ENCODE measurements at places on chromosomes 2 and 18.

DNA sequence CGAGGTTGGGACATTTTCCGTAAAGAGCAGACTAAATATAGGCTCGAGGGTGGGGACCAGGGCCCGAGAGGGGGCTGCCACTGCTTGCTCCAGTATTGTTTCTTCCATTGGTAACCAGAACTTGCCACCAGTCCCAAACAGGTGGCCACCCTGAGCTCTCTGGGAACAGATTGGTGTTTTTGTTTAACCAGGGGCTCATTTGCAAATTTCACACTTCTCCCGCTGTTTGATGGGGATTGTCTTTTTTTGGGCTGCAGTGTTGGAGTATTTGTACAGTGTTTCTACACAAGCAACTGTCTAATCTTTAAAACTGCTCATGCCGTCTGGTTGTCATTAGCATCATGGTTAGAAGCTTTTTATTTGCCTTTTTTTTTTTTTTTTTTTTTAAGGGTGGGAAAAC lies 8.5 kb downstream of the AGAP1 start:
- DNase-seq = no peak

DNA sequence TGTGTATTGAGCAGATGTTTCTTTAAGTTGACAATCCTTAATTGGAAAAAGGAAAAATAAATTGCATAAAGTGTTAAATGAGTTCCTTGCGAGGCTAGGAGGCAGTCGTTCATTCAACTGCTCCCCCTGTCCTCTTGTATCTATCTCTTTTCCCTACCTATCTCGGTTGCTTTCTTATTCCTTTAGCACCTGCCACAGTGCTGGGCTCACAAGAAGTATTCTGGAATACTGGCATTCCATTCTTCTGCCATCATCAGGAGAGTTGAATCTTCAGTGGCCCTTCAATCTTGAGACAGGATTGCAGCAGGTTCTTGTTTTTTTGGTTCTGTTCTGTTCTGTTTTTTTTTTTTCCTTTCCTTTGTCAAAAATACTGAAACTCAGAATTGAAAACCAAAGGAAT lies 143.1 kb upstream of the AQP4 start:
- no peak for DNase-seq

GRCh38 chr2:106030287-106031268 lies 163.5 kb downstream of the UXS1 start:
- no peak for DNase-seq

- no peak for DNase-seq
Observed at GRCh38 chr2:239826376-239826775, 198.8 kb downstream of the NDUFA10 start.

GRCh38 chr18:23703057-23703986 lies 14.1 kb downstream of the LAMA3 start:
- peak; percentile 36 for DNase-seq

DNA sequence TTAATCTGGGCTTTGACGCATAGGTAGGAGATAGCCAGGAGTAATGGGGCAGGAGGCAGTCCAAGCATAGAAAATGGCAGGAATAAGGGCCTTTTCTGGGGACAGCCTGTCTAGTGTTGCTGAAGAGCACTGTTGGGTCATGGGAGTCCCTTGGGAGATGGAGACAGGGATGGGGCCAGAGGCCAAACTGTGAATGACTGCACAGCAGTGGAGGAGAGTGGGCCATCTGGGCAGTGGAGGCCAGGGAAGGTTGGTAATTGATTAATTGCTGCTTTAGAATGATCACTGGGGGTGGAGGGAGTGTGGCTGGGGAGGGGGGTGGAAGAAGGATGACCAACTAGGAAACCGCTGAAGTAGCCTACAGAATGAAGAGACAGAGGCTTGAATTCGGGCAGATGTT lies 28.6 kb upstream of the CREG2 start:
- no peak for DNase-seq

GRCh38 chr2:157500334-157500733 lies 56.4 kb upstream of the CYTIP start:
- DNase-seq = no peak

GRCh38 chr2:96146153-96146880 lies 1.1 kb upstream of the DUSP2 start:
- no peak for DNase-seq

DNA sequence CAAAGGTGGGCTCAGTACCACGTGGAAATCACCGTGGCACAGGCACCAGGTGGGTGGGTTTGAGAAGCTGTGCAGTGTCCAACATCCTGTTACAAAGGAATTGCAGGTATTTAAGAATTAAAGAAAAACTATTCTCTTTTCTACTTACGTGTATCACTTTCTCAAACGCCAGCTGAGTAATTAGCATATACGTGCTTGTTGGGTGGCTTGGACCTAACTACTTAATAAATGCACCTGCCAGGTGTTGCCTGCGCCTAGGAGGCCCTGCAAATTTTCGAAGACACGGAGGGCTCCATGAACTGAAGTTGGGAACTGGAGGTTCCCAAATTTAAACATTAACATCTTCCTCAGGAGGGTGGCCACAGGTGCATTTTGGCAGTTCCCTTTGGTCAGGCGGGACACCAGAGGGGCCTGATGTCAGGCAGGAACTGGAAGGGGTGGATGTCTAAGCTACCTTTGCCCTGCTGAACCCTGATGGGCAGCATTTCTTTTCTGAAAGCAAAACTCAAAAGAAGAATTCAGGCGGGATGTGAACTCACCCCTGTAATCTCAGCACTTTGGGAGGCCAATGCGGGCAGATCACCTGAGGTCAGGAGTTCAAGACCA lies 84.8 kb downstream of the HS6ST1 start:
- DNase-seq = no peak

DNA sequence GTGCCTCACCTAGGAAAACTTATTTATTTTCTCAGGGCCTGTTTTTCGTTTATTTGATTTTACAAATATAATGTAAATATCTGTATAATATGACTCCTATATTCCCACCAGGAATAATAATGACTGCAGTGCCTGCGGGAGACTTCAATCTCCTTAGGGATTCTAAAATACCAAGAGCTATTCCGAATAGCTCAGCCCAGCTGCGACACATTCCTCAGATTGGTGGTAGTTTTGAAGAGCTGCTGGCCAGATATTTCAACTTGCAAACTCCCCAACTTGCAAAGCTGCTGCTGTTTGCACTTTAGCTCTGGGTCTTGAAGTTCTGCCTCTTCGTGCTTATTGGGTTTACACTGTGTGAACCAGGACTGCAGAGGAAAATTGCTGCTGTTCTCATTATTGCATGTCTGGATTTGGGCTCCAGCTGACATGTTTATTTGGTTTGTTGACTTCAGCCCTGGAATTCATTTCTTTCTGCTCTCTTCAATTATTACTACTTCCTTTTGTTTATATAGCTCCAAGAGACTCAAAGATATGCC lies 480.2 kb upstream of the CHST9 start:
- DNase-seq = no peak

GRCh38 chr2:207265869-207266268 lies 100.1 kb upstream of the KLF7 start:
- DNase-seq = no peak

DNA sequence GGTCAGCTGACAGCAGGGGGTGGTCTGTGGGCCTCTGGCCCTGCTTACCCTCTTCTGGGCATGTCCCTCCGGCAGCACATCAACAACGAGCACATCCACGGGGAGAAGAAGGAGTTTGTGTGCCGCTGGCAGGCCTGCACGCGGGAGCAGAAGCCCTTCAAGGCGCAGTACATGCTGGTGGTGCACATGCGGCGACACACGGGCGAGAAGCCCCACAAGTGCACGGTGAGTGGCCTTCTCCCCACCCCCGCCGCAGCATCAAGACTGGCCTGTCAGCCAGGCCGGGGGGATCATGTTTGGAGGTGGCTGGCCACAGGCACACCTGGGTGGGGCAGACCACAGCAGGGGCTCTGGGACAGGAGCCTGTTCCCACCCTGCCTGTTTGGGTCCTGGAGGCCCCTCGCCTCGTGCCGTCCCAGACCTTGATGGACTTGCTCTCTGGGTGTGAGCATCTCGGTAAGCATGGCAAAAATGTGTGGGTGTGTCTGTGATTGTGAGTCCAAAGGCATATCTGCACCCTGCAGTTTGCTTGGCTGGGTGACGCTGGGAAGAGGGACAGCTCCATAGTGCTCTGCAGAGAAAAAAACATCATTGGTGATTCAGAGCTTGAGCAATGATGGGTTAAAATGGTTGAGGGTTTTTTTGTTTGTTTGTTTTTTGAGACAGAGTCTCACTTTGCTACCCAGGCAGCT lies 242.8 kb downstream of the GLI2 start:
- DNase-seq = no peak

GRCh38 chr18:62586151-62586774 lies 63.4 kb downstream of the ZCCHC2 start:
- peak; percentile 84 for DNase-seq

- peak; percentile 21 for DNase-seq
Observed at GRCh38 chr2:157751462-157752058, 122.9 kb upstream of the ACVR1C start.

- DNase-seq = no peak
Observed at GRCh38 chr2:157488877-157489276, 45.0 kb upstream of the CYTIP start.

DNA sequence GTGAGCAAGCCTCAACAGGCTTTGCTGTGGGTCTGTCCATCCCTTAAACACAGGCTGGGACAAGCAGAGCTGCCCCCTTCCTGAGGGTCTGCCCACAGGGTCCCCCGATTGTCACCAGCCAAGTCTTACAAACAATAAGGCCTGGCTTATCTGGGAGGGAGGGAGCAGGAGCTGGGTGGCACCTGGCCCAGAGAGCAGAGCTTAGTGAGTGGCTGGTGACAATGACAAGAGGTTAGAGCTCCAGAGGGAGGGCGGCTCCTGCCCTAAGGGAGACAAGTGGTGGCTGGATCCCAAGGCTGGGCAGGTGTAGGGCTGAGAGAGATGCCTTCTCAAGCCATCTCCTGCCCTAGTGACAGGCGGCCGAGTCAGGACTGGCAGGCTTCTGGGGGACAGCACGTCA lies 125.5 kb downstream of the KLHL29 start:
- DNase-seq = no peak

- DNase-seq = no peak
Observed at GRCh38 chr2:157662401-157662800, 33.7 kb upstream of the ACVR1C start.

DNA sequence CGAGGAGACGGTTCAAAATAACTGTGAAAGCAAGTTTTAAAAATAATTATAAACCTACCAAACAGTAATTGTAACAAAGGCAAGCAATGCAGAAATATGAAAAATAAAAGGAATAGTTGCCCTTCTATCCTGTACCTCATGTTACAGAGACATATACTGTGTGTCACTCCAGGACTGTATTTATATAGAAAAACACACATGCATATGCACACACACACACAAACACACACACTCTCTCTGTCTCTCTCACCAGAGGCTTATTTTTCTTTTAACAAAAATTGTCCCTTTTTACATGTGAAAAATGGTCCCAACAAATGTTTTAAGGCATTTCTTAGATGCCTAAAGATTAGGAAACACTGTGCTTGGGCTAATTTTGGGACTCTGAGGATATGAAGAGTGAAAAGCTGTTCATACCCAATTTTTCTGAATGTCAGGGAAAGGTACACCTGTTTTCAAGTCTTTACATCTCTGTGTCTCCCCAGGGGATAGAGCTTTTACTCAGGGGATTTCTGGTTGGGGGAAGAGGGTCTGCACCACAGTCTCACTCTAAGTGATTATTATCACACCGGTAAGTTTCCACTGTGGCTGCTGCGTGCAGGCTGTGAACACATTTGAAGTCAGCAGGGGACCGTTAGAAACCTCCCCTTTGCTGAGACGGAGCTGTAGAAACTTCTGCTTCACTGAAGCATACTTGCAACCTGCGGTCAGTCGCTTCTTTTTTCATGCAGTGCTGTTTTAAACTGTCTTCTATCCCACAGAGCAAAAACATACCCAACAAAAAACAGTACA lies 51.4 kb upstream of the SPAG16 start:
- no peak for DNase-seq

DNA sequence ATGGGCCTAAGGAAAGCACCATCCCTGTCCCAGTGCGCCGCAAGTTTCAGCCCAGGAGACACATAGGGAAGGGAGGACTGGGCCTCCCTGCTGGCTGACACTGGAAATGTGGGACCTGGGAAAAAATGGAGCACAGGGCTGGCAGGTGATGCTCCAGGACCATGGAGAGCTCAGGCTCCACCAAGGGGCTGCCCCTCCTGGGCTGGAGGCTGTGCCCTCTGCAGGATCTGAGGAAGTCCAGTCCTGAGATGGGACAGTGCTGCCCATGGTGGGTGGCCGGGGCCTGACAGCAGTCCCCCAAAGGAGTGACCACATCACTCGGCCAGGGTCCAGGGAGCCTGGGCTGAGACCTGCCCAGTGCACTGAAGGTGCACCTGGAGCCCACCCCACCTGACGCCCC lies 108.6 kb upstream of the TEKT4 start:
- DNase-seq = peak; percentile 52

- DNase-seq = no peak
Observed at GRCh38 chr18:36025025-36025424, 42.3 kb downstream of the RPRD1A start.

- DNase-seq = no peak
Observed at GRCh38 chr2:148451046-148451445, 193.5 kb upstream of the EPC2 start.

DNA sequence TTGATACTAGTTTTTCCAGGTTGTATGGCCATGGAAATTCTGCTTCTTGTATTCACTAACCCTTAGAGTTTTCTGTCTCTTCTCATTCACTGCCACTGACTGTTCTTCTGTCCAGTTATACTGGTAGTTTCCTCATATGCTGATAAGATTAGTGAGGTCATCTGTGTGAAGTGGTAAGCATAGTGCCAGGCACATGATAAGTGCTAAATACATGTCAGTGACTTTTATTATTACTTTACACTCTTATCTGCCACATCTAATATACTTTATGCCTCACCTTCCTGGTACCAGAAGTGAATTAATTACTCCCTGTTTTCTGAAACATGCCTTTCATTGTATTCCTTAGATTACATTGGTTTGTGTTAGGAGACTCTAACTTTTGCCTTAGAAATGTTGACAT lies 91.3 kb downstream of the NBEAL1 start:
- DNase-seq = no peak

GRCh38 chr2:200242570-200242969 lies 63.9 kb upstream of the SPATS2L start:
- DNase-seq = no peak

GRCh38 chr18:7089369-7089768 lies 28.2 kb downstream of the LAMA1 start:
- DNase-seq = no peak

GRCh38 chr18:52569492-52569891 lies 229.5 kb downstream of the DCC start:
- DNase-seq = no peak

GRCh38 chr2:224444783-224445182 lies 42.9 kb upstream of the FAM124B start:
- DNase-seq = no peak

DNA sequence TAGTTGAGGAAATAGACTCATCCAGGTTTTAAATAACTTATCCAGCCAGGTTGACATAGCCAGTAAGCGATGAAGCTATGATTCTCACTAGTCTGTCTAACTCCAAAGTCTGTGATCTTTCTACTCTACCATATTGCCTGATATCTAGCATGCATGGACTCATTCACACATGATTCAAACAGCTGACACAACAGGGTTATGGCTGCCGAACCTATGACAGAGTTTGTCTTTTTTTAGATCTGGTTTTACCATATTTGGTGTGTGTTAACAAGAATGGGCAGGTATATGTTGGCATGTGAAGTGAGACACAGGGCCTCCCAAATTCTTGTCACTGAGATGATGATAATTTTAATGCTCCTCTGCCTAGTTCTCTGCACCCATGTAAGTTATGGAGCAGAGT lies 210.6 kb downstream of the BABAM2 start:
- no peak for DNase-seq

Measured in endothelial cell (in vitro differentiated cells).